ENCODE measurements at places on chromosomes 6 and 20.

- DNase-seq, result peak; percentile 45
Measured at GRCh38 chr6:45922728-45923351, 92.8 kb downstream of the CLIC5 start.

- DNase-seq, result no peak
Measured at GRCh38 chr6:157645201-157645795, 177.7 kb upstream of the SNX9 start.

GRCh38 chr6:40148882-40149573 lies 214.8 kb upstream of the MOCS1 start:
- no peak for DNase-seq

- no peak for DNase-seq
Measured at GRCh38 chr6:30882759-30883684, 1.3 kb upstream of the DDR1 start.

- no peak for DNase-seq
Measured at GRCh38 chr6:5401845-5402738, 140.8 kb downstream of the FARS2 start.

DNA sequence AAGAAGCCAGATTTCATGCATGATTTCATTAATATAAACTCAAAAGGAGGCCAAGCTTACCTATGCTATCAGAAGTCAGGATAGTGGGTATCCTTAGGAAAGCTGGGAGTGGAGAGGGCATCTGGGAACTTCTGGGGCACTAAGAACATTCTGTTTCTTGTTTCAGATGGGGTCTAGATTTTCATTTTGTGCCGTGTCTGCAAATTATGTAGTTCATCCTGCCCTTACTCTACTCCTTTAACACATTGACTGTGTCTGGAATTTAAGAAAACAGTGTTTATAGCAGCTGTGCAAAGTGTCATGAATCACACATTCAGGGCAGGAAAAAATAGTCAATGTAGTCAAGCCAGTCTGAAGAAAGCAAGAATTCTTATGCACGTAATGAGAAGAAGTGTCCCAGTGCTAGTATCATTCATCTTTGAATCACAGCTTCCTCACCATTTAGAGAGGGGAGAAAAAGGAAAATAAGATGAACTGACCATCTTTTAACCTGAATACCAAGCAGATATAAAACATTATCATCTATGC lies 11.6 kb upstream of the SPTLC3 start:
- DNase-seq, result no peak

Measured in naive thymus-derived CD4-positive, alpha-beta T cell (primary cell).